Pancreas (tissue), 10 donors: ENCODE measurements at places on chromosomes 16 and 17.
A peak's percentile ranks its signal among the peaks of the same experiment; 100 is the strongest.

DNA sequence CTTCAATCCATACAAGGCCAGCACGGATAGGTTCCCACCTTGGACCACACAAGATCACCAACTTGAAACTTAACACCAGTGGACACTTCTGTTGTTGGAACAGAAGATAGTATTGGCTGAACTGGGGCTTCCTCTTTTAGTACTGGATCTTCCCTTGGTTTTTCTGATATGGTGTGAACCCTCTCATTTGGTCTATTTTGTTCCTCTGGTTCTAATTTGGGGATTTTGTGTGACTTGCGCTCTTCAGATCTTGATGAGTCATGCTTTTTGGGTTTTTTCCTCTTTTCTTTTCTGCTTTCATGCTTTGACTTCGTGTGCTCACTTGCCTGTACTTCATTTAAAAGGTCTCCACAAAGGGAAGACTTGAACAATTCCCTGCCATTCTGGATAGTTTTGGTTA is 39.0 kb downstream of the SOST start:
- no peak for DNase-seq

GRCh38 chr17:31008374-31009041 is 37.7 kb downstream of the RNF135 start:
- DNase-seq, result peak; percentile 63

DNA sequence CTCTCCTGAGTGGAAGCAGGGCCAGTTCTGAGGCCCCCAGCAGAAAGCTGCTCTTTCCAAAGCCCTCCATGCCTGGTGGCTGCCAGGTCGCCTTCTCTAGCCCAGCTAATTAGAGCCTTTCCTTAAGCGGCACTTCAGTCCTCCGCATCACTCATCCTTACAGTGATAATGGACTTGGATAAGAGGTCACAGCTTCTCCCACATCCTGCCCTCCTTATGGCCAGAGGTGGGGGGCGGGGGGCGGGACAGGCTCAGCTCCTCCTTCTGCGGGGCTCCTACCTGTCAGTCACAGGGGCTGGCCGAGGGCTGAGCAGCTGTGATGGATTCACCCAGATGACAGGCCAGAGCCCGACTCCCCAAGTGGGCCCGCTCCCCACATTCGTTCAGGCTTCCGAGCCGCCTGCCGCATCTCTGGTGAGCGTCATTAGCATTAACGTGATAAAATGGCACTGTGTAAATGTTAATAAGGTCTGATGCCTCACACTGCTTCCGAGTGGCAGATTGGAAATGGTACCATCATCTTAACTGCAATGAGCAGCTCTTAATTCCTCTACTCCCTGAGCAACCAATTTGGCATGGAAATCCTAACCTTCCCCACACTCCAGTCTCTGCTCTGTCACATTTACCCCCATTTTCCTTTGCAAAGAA is 41.3 kb downstream of the GRIN2C start:
- DNase-seq, result no peak

GRCh38 chr16:82160226-82160625 is 9.8 kb downstream of the MPHOSPH6 start:
- DNase-seq, result no peak

- no peak for DNase-seq
Measured at GRCh38 chr16:58507195-58507962, 7.4 kb downstream of the NDRG4 start.

DNA sequence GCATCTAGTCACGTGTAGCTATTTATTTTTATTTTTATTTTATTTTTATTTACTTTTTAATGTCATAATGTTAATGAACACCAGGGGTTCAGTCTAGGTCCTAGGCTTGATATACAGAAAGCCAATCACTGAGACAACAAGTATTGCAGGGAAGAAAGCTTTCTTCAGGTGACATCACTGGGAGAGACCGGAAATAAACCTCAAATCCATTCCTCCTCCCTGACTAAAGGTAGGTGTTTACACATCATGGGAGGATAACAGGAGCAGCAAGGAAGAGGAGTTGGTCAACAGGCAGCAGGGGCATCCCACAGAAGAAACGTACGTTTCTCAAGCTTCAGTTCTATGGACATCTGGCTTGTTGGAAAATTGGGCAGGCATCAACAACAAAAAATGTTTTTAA is 9.5 kb upstream of the HEATR3 start:
- no peak for DNase-seq

- peak; percentile 37 for DNase-seq
Measured at GRCh38 chr17:49708515-49709183, 885 bp upstream of the SLC35B1 start.

- no peak for DNase-seq
Measured at GRCh38 chr16:50797456-50797855, 55.6 kb downstream of the CYLD start.

GRCh38 chr17:78343543-78344201 is 16.2 kb downstream of the SOCS3 start:
- DNase-seq, result no peak
